ENCODE measurements at places on chromosomes 3 and 15.

GRCh38 chr3:187403768-187404288 lies 35.6 kb downstream of the RTP4 start:
- DNase-seq = peak; percentile 6

GRCh38 chr3:100155590-100155989 lies 41.3 kb upstream of the FILIP1L start:
- DNase-seq = no peak

DNA sequence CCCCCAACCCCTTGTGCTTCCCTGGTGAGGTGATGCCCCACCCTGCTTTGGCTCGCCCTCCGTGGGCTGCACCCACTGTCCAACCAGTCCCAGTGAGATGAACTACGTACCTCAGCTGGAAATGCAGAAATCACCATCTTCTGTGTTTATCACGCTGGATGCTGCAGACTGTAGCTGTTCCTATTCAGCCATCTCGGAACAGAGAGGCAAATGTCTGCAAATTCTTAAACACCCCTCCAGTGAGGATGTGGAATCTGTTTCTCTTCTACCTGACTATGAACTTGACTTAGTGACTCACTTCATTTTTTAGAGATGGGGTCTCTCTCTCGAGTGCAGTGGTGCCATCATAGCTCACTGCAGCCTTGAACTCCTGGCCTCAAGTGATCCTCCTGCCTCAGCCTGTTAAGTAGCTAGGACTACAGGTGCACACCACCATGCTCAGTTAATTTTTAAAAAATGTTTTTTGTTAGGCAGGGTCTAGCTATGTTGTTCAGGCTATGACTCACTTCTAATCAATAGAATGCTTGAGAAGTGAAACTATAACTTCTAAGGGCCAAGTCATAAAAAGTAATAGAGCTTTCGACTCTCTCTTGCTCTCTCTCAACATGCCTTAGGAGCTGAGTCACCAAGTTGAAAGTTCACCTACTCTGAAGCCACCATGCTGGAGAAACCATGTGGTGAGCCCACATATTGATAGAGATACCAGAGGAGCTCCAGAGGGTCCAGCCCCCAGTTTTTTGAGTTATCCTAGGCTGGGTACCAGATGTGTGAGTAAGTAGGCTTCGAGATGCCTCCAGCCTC lies 11.5 kb upstream of the PARP14 start:
- DNase-seq = no peak

DNA sequence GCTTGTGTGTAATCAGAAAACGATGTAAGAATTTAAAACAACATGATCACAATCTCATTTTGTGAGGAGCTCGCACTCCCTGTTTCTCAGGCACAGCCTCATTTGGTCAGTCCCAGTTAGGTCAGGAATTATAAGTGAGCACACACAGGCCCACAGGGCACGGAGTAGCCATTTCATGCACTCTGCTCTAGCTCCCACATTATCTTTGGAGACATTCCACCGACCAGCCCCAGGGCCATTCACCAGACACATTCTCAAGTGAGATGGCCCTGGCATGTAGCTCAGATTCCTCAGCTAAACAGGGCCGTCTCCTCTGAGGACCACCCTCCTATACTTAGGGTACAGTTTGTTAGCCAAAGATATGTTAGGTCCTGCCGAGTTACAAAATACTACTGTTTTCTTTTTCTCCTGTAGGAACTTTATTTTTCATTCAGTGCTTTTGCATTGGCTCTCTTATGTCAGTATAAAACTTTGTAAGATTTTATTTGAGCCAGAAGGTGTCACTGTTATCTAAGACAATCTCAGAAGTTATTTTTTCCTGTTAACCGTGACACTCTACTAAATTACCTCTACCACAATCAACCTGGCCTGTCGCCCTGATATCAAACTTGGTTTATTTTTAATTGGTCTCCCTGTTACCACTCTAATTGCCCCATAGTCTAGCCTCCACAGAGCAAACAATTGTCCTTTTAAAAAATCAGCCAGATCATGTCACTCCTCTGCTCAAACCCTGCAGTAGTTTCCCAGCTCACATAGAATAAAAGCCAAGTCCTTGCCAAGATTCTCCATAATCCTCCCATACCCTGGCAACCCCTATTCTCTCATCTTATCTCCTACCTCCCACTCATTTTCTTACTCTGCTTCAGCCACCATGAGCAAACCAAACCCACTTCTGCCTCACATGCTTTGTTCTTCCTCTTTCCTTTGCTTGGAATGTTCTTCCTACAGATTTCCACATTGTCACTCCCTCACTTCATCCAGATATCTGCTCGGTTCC lies 105.7 kb downstream of the PPP2R3A start:
- DNase-seq = peak; percentile 22

DNA sequence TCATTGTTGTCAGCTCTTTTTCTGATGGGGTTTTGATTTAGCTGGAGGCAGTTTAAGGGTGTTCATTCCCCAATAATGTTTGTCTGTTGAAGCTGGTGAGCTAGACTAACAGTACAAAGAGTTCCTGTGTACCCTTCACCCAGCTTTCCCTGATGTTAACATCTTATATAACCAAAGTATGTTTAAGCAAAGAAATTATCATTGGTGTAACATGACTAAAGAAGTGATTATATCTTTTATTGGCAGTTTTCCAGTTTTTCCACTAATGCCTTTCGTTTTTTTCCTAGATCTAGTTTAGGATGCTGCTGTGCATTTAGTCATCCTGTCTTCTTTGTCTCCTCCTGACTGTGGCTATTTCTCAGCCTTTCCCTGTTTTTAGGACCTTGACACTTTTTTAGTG lies 165.6 kb downstream of the LPP start:
- DNase-seq = no peak

- no peak for DNase-seq
Measured at GRCh38 chr15:74873756-74874424, 725 bp upstream of the SCAMP2 start.

DNA sequence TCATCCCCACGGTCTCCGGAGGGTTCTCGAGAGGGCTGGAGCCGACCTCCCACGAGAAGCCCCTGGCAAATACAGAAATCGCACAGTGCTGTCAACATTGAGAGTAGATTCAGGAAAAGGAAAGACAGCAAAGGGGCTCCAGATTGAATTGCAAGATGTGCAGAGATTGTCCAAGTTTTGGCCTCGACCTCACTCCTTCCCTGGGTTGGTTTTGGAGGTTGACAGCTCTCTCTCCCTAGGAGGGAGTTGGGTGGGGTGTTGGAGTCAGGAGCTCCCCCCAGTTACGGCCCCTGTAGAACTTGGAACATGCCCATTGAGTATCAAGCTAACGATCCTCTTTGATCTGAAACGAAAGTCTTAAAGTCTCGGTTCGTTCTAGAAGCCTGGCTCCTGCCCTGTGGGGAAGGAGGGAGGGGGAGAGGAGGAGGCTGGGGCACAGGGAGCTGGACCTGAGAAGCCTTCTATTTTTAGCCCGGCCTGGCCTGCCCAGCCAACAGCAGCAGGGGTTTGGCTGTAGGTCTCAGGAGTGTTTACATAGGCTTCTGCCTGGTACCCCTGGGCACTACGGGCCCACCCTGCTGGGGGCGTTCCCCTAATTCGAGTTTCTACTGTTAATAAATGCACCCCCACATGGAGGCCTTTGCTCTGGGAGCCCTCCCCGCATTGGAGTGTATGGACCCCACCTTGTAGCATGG lies 672 bp upstream of the KY start:
- peak; percentile 65 for DNase-seq

GRCh38 chr3:117744935-117745334 lies 1035.4 kb downstream of the TUSC7 start:
- no peak for DNase-seq

- DNase-seq = no peak
Measured at GRCh38 chr15:50879016-50879617, 29.4 kb upstream of the AP4E1 start.

DNA sequence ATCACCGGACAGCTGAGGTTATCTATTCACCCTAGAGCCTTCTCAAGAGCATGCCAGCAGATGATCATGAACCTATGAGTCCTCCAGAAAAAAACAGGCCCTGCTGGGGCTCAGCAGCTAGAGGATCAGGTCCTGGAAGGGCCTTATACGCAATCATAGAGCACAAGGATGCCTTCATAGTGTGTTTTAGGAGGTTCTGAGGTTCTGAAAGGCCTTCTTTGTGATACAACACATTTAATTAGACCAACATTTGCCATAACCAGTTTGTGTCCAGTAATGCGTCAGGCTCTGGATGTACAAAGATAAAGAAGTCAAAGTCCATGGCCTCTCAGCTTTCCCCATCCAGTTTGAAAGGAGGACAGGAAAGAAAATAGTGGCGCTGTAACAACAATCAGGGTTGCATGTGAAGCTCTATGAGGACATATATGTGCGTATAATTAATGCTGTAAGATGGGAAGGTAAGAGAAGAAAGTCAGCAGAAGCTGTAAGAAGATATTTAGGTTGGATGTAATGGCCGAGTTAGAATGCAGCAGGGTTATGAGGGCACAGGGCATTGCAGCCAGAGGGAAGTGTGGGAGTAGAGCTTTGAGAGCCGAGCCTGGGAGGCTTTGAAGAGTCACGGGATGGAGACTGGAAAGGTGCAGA lies 302.6 kb upstream of the TBL1XR1 start:
- DNase-seq = no peak

- peak; percentile 94 for DNase-seq
Measured at GRCh38 chr15:73908030-73908821, 18.0 kb upstream of the LOXL1 start.

- DNase-seq = no peak
Measured at GRCh38 chr15:35256551-35256950, 171.5 kb upstream of the NANOGP8 start.

DNA sequence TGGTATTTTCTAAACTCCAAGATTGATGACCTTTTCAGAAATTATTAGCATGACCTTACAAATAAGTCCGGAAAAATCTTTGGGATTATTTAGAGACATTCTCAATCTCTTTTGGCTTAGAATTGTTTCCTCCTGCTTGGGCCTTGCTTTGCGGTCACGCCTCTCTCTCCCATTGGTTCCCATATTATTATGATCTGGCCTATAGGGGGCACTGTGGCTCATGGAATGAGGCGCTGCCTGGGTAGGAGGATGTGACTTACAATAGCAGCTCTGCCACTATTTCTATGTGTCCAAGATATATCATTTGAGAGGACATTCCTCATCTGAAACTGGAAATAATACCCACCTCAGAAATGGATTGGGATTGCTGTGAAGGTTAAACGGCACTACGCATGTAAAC lies 464.9 kb downstream of the MFSD1 start:
- DNase-seq = peak; percentile 86

DNA sequence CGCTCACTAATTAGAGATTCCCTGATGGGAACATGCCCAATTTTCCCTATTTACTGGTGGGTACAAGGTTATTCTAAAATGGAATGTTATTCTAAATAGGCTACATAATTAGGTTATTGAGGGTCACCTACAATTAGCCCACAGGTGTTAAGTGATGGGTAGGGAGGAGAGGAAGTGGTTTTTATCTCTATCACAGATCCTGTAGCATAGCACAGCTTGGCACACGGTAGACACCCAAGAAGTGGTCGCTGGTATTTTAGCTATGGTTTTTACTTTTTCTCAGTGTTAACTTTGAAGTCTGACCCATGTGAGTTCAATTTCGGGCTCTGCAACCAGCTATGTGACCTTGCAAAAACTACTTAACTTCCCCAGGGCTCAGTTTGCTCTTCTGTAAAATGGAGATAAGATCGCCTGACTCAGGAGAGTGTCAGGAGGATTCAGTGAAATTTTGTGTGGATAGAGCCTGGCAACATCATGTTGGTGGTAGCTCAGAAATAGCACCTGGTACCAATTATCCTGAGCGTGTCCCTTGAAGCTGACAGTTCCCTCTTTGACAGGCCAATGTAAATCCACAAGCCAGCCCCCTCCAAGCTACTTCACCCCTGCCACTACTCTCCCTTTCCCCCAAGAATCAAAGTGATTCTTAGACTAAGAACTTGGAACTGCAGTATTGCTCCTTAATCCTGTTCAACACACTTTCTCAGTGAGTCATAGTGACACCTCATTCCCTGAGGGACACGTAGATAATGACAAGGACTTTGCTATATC lies 8.7 kb upstream of the LMCD1 start:
- no peak for DNase-seq

DNA sequence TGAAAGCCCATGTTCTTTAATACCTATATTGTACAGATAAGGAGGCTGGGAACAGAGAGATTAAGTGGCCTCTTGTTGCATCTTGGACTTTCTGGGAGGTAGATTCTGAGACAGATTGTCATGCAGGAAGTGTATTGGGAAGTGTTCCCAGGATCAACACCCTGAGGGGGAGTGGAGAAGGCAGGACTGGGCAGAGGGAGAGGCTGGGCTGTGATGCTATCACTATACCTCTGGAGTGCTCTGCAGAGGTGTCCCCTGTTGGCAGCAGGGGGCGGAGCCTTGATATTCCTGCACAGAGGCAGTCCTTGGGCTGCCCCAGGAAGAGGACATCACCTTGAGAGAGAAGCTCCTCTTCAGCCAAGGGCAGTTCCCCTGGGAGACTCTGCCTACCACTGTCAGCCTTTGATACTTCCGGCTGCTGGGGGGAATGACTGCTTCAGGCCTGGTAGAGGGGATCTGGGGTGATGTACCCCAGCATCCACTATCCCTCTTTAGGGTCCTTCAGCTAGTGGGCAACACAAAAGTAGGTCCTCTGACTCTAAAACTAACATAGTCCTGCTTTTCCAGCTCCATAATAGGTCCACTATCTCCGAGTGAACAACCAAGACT lies 97.4 kb upstream of the RNU6-1 start:
- no peak for DNase-seq

DNA sequence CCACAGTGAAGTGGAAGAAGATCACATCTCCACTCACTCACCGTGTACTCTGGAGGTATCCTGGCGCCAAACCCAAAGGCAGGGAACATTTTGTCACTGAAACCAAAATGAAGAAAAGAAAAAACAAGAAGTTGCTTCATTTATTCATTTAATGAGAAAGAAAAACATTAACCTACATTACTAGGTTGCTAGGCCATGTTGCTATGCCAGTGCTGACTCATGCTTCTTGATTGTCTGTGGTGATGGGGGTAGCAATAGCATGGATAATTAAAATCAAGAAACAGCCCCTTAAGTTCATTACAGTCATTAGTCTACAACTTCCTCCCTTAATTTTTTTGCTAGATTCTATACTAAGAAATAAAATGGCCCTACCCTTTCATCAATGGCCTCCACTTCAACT lies 52.7 kb upstream of the MRPL3 start:
- no peak for DNase-seq

DNA sequence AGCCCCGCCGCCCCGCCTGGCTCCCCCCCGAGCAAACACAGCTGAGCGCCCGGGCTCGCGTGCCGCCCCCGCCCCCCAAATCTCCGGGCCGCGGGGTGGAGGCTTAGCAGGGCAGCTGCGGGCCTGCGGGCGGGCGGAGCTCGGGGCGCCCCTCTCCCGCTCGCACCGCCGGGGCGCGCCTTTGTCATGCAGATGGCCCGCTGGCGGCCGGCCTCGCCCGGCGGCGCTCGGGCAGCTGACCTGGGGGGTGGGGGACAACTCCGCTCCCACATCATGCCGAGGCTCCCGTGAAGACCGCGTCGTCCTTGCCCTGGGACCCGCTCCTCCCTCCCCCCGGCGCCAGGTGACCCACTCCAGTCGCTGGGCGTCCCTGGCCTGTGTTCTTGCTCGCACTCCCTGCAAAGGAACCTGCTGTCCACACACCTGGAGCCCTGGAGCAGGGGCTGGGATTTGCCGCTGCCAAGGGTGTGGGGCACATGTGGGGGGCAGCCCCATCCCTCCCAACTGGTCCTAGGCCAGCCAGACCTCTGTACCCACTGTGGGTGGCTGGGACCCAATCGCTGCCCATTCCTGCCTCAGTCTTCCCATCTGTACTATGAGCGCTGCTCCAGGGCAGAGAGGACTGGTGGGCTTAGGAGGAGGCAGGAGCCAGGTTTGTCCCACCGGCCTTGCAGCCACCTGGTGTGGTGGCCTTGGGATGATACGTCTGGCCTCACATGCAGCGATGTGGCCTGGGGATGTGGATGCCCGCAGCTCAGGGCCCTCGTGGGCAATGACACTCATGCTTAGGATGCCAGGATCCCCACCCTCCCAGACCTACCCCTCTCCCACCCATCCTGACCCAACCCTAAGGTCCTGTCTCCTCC lies 33.5 kb downstream of the DNAJB8 start:
- DNase-seq = no peak
